ENCODE measurements at places on chromosomes 7 and 10. TPM values are rescaled to one million over a fixed set of nuclear protein-coding genes. Genes with fewer than 3 reads are reported as not detected.

- no peak for DNase-seq
Observed at GRCh38 chr7:112790586-112791003, 402 bp upstream of the TMEM168 start.

- DNase-seq = no peak
Observed at GRCh38 chr7:101169838-101170551, 4.6 kb upstream of the VGF start.

GATA3 gene
- polyA plus RNA-seq = 0.02 TPM

DNA sequence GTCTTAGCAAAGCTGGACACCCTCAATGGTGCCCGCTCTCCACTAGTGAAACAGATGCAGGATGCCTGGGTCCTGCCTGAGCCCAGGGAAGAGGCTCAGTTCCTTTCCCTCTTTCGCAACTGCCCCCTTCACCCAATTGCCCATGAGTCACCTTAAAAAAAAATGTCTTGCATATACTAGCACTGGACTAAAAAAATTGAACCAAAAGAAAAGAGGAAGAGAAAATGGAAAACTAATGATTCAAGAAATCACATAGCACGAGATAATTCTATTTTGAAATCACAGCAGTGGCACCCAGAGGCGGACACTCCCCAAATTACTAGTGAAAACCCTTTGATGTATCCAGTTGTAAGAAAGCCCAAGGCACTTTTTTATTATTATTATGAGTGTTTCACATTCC lies 972.5 kb downstream of the LRMDA start:
- no peak for DNase-seq

HOXA2 gene
- polyA plus RNA-seq = not detected

Data from H1 (cell line).